ENCODE measurements at places on chromosomes 12 and 14.

GRCh38 chr14:77205566-77205965 is 24.0 kb downstream of the TMEM63C start:
- DNase-seq: no peak

DNA sequence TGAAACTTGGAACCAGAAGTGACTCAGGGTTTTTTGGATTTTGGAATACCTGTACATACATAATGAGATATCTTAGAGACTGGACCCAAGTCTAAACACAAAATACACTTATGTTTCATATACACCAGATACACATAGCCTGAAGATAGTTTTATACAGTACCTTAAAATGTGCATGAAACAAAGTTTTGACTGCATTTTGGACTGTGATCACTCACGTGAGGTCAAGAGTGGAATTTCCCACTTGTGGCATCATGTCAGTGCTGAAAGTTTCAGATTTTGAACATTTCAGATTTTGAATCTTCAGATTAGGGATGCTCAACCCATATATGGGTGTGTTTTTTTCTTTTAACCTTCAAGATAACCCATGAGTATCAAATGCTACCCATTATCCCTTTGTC is 6.6 kb downstream of the SBNO1 start:
- DNase-seq: no peak

DNA sequence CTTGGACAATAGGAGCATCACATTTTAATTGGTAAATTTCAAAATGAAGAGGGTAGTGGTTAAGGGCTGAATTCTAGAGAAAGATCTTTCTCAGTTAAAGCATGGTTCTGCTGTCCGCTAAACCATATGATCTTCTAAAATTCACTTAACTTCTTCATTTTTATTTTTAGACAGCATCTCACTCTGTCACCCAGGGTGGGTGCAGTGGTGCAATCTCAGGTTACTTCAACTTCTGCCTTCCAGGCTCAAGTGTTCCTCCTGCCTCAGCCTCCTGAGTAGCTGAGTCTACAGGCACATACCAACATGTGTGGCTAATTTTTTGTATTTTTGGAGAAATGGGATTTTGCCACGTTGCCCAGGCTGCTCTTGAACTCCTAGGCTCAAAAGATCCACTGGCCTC is 226.7 kb upstream of the ABCD2 start:
- no peak for DNase-seq

- no peak for DNase-seq
Observed at GRCh38 chr12:126095748-126096510, 1030.7 kb downstream of the AACS start.

GRCh38 chr14:77100961-77101360 is 2.9 kb downstream of the CIPC start:
- DNase-seq: no peak

DNA sequence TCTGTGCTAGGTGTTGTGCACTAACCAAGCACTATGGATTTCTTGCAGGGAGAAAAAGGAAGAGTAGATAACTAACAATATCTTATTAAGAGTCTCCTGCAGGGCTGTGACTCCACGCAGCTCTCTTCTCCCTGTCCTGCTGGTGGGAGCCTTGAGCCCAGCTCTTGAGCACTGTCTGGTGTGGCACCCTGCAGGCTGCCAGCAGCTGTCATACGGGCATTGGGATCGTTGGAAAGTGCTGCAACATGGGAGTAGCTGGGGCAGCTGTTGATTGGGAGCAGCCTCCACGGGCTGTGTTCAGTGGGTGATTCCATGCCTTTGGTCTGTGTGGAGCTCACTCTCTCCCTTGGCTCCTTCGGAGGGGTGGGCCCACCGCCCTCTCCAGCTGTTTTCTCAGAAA is 125.3 kb downstream of the FBXL14 start:
- DNase-seq: no peak
